ENCODE measurements at places on chromosomes 11 and 22.

GRCh38 chr11:34732831-34733230 lies 111.9 kb downstream of the EHF start:
- DNase-seq: no peak

DNA sequence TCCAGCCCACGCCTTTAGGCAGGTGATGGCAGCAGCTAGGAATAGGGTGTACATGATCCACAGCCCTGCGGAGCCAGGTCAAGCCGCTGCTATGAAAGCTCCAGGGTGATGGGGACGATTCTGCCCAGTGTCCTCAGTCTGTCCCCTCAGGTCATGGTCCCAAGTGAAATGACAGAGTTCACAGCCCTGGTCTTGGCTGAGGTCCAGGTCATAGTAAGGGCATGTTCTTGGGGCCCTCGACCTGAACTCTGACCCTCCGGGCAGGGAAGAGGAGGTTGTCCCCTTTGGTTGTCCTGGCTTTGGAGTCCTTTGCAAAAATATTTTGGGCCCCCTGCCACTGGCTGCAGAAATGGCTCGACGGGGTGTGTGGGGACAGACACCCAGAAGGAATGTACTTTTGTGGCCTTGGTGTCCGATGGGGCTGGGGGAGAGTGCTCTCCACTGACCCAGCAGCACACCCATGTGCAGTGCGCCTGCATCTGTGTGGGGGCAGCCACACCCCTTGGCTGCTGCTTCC lies 7.3 kb downstream of the C22orf31 start:
- DNase-seq: no peak

DNA sequence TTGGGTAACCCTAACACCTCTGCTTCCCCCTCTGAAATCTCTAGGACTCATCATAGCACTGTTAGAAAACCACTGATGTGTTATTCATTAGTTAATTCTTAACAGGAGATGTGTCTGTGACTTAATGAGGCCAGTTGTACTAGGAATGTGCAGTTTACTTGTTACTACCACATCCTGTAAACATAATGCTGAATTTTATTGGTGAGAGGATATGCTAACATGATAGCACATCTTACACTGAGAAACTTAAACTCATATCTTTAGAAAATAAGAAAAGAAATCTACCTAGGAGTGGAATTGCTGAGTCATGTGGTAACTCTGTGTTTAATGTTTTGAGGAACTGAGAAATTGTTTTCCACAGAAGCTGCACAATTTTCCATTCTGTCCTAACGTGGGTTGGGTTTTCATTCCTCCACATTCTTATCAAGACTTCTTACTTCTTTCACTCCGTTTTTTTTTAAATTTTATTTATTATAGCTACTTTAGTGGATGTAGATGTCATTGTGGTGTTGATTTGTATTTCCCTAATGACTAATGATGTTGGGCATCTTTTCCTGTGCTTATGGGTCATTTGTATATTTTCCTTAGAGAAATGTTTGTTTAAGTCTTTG lies 33.7 kb downstream of the RNF121 start:
- DNase-seq: no peak

DNA sequence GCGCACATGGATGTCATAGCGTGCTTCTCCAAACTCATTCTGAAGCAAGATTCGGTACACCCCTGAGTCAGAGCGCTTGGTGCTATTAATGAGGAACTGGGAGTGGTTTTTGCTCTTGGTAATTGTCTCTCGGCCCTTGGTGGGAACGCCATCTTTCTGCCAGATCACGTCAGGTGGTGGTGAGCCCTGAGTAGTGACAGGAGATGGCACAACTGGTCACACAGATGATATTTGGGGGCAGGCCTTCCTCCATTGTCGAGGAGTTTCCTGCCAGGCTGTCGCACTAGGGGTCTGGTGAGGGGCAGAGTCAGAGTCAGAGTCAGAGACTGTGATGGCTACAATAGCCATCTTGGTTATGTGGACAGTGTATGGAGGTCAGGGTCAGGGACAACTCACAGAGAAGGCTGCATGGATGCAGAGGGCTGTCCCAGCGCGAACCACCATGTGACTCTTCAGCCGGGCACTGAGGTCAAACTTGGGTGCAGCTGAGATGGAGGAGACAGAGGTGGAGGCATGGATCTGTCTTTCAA lies 9.3 kb downstream of the TMEM86A start:
- DNase-seq: no peak

- DNase-seq: no peak
Observed at GRCh38 chr22:35452351-35452781, 52.4 kb downstream of the MCM5 start.

DNA sequence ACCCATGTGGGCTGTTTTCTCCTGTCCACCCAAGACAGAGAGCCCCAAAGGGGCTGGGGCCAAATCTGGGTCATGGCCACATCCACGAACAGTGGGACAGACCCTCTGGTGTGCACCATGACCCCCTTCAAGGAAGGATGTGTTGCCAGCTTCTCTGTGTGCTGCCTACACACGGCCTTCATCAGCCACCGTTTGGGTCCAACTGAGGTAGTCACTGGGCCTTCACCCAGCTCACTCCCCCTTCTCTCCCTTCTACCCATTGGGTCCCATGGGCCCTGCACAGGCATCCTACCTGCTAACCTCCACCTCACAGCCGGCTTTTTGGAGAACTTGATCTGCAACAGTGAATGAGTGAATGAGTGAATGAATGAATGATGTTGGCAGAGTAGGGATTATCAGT lies 1484.9 kb downstream of the BRD1 start:
- DNase-seq: no peak

DNA sequence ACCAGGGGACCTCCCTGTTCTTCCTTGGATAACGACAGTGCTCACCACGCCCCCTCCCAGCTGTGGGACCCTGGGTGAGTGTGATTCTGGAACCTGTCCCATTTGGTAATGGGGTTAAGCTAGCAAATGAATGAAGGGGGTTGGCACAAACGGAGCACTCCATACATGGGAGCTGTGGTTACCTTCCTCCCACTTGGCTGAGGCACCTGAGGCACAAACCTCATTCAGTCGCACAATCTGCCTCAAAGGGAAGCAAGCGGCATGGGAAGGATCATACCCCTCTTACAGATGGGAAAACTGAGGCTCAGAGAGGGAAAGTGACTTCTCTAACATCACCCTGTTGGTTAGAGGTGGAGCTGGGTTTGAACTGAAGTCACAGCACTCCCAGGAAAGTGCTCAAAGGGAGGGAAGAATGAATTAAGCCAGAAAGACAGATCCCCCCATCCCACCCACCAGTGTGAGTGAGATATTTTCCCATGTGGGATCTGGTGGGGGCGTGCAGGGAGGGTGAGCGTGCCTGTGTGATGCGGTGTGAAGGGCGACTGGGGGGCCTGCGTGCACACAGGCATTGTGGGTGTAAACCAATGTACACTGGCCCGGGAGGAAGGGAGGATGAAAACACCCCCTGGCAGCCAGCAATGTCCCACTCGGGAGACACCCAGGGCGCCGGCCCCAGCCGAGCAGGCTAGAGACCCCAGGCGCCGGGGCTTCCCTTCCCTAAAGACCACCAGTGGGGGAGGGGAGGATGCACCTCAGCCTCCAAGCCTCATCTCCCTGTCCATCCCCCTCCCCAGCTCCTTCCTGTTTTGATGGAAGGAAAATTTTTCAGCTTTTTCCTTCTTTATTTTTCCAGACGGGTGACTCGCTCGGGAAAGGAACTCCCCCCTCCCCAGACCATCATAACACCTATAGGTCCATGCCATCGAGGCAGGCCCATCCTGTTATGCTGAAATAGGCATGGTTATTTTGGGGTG lies 8.0 kb upstream of the PDGFB start:
- DNase-seq: no peak

DNA sequence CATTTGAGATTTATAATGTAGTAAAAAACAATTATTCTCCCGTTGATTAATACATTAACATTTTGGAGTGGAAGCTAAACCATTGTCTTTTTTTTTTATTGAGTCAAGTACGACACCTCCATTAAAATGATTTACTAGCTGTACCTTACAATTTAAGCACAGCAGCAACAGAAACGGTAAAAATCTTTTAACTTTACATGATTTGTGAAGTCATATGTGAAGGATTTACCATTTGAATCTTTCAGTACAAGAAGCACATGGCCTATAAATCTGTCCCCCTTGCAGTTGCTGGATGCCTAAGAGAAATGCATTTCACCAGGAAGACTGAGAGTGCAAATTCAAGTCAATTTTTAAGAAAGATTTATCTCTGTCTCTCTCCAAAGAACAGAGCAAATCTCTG lies 324.6 kb downstream of the CADM1 start:
- no peak for DNase-seq

DNA sequence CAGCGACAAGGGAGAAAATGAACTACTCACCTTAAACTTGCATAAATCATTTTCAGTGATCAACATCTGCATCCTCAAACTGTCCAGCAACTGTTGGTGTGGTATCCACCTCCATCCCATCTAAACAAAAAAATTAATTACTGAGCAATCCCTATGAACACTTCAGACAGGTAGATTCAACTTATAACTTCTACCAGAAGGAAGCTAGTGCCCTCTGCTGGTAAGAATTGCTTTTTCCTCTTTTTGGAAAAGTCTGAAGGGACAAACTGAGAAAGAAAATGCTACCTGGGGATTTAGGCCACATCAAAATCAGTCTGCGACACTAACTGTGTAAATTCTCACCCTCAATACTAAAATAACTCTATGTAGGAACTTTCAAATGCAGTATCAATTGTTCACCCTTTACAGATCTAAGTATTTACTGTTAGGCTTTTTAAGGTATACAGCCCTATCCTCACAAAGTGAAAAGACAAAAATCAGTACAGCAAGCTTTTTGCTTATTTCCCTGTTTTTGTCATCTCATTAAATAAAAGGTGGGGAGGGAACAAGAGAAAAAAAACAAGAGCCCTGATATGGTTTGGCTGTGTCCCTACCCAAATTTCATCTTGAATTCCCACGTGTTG lies 17.9 kb downstream of the CLNS1A start:
- no peak for DNase-seq

DNA sequence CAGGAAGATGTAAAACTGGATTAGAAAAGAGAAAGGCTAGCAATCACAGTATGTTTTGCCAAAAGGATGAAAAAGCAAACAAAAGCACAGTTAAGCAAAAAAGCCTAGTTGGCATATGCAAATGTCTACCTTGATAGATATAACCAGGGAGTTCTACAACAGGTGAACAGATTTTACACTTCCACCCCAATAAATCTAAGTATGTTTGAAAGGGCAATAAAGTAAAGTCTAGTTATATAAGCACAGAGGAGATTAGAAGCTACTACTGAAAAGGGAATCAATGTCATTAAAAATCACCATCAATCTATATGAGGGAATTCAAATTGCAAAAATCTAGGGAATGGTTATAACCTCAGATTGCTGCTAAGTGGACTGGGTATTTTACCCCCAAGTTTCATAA lies 49.7 kb downstream of the CELF1 start:
- no peak for DNase-seq

DNA sequence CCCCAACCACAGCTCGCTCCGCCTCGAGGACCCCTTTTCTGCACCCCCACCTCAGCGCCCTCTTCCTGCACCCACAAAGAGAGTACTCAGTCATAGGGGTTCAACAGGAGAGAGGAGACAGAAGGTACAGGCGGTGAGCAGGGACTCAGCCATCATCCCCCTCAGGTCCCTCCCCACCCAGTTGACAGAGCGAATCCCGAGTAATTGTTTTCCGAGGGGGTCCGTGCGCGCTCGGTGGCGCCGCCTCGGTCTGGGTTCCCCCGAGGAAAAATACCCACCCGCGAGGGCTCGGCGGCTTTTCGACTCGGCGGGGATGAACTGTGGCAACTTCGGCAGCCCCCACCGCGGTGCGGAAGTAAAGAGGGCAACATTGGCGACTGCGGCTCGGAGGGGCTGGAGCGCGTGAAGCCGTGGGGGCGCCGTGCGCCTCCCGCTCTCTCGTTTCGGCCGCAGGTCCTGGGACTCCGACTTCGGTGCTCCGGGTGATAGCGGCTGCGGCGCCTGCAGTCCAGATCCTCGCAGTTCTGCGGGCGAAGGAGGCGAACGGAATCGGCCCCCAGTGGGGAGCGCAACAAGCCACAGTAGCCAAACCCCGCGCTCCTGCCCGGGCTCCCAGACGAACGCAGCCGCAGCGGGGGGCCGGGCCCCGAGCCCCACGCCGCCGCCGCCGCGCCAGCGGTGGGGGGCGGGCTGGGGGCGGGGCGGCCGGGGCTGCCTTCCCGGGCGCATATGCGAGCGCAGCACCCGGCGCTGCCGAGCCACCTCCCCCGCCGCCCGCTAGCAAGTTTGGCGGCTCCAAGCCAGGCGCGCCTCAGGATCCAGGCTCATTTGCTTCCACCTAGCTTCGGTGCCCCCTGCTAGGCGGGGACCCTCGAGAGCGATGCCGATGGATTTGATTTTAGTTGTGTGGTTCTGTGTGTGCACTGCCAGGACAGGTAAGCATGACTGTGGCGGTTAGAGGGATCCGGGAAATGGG lies at the start of gene NELL1:
Gene NELL1, plus strand, starts transcription at position 743 of the 976 bp plus-strand sequence.
- DNase-seq: no peak

- DNase-seq: no peak
Observed at GRCh38 chr11:118142809-118143208, 9.8 kb downstream of the SCN4B start.

DNA sequence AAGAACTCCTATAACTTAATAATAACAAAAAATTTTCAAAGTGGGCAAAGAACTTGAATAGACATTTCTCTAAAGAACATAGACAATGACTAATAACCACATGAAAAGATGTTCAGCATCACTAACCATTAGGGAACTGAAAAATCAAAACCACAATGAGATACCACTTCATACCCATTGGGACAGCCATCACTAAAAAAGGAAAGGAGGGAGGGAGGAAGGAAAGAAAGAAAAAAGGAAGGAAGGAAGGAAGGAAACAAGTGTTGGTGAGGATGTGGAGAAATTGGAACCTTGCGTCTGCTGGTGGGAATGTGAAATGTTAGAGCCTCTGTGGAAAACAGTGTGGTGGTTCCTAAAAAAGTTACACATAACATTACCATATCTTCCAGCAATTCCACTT lies 55.8 kb downstream of the MS4A13 start:
- DNase-seq: no peak

DNA sequence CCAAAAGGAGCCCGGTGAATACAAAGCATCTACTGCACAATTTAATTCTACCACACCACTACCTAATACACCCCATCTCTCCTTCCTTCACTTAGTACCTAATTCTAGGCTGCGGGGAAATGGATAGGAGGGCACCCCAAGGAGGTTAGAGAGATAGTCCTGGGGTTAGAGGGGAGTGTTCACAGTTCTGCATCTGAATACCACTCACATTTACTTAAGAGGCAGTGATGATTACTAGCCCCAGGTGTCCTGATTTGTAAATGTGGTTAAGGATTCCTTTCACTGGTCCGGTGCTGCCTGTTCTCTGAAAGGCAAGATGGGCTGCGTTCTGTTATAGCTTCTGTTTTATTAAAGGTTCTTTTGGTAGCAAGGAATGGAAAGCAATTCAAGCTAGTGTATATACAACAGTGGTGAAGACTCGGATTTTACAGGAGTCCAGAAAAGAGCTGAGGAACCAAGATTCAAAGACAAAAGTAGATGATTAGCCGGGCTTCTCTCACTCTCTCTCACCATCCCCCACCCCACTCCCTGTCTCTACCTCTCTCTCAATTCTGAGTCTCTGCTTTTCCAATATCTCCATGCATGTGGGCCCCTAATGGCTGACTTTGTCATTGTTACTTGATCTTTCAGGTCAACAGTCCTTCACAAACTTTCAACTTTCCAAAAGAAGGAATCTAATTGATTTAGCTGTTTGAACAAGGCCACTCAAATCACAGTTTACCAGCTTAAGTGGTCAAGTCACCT lies 8.7 kb upstream of the KCNA4 start:
- no peak for DNase-seq

Measured in stimulated activated naive B cell treated with anti-CD40 and anti-IgM and Interleukin-4, amounts not matched to agents 10 μg/mL and 1 μg/mL and 100 μg/mL, for 72 hours (primary cell).